ENCODE measurements at places on chromosomes 2 and 18.

GRCh38 chr2:118319271-118319684 lies 231.0 kb downstream of the INSIG2 start:
- DNase-seq, result no peak

GRCh38 chr2:71934595-71935261 lies 212.9 kb downstream of the CYP26B1 start:
- DNase-seq, result no peak

DNA sequence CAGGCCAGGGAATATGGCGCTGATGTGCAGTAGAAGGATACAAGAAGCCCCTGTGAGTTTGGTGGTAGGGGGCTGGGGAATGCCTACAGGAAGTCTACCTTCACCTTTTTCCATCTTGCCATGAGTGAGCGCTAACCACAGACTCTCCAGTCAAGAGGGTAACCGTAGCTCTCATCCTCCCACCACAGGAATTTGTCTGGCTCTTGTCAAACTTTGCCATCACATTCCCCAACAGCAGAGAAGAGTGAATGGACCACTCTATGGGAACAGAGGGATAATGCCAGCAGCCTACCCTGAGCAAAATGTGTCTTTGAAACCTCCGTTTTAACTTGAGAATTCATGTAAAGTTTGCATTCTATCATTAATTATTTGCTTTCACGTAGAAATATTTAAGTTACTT lies 168.3 kb downstream of the NRP2 start:
- no peak for DNase-seq

GRCh38 chr2:233553366-233553765 lies 13.2 kb downstream of the USP40 start:
- no peak for DNase-seq

DNA sequence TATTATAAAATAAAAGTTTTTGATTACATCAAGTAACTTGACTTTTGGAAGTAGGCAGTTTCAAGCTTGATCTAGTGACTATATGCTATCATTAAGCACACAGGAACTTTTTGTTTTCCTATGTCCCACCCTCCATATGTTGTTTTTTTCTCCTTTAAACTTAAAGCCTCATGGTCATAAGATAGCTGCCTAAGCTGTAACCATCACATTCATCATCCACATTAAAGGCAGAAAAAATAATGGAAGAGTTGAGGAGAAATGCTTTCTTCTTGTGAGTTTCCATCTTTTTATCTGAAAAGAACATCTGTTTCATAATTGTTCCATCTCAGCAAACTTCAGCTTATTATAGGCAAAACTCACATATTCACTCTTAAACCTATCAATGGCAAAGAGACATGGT lies 630.4 kb downstream of the STK39 start:
- DNase-seq, result no peak

- DNase-seq, result no peak
Measured at GRCh38 chr18:79540161-79540903, 139.3 kb upstream of the CTDP1 start.

DNA sequence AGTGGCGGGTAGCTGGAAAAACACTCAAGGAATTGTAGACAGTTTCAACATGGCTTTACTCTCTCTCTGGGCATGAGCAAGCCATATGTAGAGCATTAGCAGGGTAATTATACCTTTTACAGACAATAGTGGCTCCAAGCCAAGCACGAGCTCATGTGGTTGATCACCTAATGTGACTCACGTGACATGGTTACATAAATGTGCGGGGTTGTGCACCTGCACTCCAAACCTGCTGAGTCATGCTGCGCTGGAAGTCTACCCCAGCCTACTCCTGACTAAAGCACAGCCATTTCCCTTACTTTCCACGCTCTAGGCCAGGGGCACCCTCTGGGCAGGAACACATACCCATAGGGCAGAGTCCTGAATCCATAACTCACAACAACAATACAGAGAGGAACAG lies 232.8 kb downstream of the MBD5 start:
- no peak for DNase-seq

GRCh38 chr2:168184681-168185513 lies 62.5 kb downstream of the STK39 start:
- DNase-seq, result no peak
